ENCODE measurements at places on chromosomes 13 and 19. TPM values are rescaled to one million over a fixed set of nuclear protein-coding genes. Genes with fewer than 3 reads are reported as not detected.

SOX1 gene
- total RNA-seq, result not detected

NBEA gene
- total RNA-seq, result 1.9 TPM

NLRP4 gene
- total RNA-seq, result not detected

GRCh38 chr19:46442808-46443450, 14.2 kb upstream of the PNMA8C start:
- H3K27me3 ChIP-seq, result no peaks in the 10 kb centered on the region
- H3K4me1 ChIP-seq, result no peaks in the 10 kb centered on the region
- H3K4me3 ChIP-seq, result no peak overlapping the region
- no peak for DNase-seq
- H3K27ac ChIP-seq, result no peak overlapping the region
- no peaks in the 10 kb centered on the region for H3K36me3 ChIP-seq

- DNase-seq, result peak; percentile 56
- no peaks in the 10 kb centered on the region for H3K27me3 ChIP-seq
- H3K36me3 ChIP-seq, result no peaks in the 10 kb centered on the region
- H3K4me1 ChIP-seq, result peaks cover 5% of the 10 kb centered on the region
- H3K4me3 ChIP-seq, result peak overlapping the region; percentile 34
- H3K27ac ChIP-seq, result no peak overlapping the region
These were observed 5.3 kb upstream of the PROZ start for GRCh38 chr13:113152984-113153809.

DNA sequence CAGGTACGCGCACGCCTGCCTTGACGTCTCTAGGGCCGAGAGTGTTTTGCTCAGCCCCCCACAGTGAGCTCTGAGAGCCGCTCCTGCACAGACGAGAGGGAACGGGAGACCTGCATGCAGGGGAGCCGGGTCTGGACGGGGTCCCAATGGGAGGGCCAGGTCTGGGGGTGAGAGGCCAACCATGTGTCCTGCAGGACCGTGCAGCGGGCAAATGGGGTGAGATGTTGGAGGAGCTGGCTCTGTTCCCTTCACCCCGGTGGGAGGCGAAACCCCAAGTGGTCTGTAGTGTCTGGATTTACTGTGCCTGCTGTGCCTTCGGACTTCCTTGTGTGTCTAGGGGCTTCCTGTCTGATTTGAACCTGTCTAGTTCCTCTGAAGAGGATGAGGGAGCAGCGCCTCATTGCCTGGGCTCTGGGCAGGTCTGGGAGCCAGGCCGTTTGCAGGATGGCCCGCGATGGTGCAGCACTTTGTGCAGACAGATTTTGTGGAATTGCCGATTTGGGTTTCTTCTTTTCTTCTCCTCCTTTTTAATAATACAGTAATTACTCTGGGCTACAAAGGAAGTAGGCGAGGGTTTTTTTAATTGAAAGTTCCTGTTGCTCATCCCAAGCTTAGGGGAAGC, 2.1 kb downstream of the CSNK1G2 start:
- no peak for DNase-seq
- H3K4me1 ChIP-seq, result peaks cover 21% of the 10 kb centered on the region
- H3K4me3 ChIP-seq, result peak overlapping the region; percentile 61
- peak overlapping the region; percentile 86 for H3K27ac ChIP-seq
- no peaks in the 10 kb centered on the region for H3K27me3 ChIP-seq

GRCh38 chr13:80022146-80022545, 318.8 kb downstream of the SPRY2 start:
- no peaks in the 10 kb centered on the region for H3K4me1 ChIP-seq
- H3K27ac ChIP-seq, result no peak overlapping the region
- H3K4me3 ChIP-seq, result no peak overlapping the region
- no peak for DNase-seq
- H3K27me3 ChIP-seq, result no peaks in the 10 kb centered on the region

DNA sequence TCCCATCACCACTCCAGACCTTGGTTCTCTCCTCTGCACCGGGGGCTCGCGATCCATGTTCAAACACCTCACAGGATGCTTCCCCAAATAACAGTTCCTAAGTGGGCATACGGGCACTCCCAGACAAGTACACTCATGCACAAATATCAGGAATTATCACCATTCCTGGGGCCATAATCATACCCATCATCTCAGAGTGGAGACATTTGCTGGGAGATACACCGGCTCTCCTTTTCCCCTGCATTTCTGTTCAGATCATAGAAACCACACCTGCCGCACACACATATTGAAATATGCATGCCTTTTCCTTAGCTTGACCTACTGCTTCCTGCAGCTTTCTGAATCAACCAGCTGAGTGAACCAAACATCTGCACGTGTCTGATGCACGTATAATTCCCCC, 33.9 kb upstream of the MBNL2 start:
- H3K27me3 ChIP-seq, result no peaks in the 10 kb centered on the region
- no peak overlapping the region for H3K4me3 ChIP-seq
- no peaks in the 10 kb centered on the region for H3K36me3 ChIP-seq
- H3K27ac ChIP-seq, result no peak overlapping the region

DNA sequence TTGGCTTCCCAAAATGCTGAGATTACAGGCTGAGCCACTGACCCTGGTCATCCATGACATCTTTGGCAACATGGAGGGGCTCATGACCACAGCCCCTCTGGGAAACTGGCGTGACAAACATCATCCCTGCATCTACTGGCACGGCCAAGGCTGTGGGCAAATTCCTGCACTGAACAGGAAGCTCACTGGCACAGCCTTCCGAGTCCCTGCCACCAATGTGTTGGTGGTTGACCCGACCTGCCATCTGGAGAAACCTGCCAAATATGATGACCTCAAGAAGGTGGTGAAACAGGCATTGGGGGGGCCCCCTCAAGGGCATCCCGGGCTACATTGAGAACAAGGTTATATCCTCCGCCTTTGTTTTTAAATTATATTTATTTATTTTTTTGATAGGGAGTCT, 8.9 kb upstream of the ACP5 start:
- H3K27me3 ChIP-seq, result no peaks in the 10 kb centered on the region
- no peaks in the 10 kb centered on the region for H3K4me1 ChIP-seq
- H3K4me3 ChIP-seq, result no peak overlapping the region
- no peaks in the 10 kb centered on the region for H3K36me3 ChIP-seq
- H3K27ac ChIP-seq, result no peak overlapping the region
- no peak for DNase-seq

GRCh38 chr19:27780367-27781075, 1432.4 kb downstream of the UQCRFS1 start:
- no peaks in the 10 kb centered on the region for H3K27me3 ChIP-seq
- H3K27ac ChIP-seq, result no peak overlapping the region
- H3K36me3 ChIP-seq, result no peaks in the 10 kb centered on the region
- H3K4me1 ChIP-seq, result no peaks in the 10 kb centered on the region

DNA sequence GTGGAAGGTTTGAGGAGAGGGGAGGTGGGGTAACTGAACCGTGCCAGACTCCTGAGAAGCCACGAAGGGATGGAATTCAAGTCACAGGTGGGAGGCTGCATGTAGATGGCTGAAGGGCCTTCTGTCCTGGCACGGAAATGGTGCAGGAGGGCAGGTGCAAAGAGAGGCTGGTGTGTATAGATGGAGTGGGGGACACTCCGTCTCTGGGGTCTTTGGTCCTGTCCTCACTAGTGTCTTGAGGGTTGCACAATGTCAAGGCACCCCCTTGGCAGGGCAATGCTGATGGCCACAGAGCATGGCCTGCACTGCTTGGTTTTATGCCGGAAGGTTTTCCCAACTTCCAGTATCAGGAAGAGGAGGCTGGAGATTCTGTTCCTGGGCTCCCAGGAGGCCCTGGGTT, 82.7 kb upstream of the SIAH3 start:
- H3K27me3 ChIP-seq, result no peaks in the 10 kb centered on the region
- no peak overlapping the region for H3K27ac ChIP-seq
- H3K4me3 ChIP-seq, result no peak overlapping the region
- no peaks in the 10 kb centered on the region for H3K36me3 ChIP-seq
- no peak for DNase-seq

DNA sequence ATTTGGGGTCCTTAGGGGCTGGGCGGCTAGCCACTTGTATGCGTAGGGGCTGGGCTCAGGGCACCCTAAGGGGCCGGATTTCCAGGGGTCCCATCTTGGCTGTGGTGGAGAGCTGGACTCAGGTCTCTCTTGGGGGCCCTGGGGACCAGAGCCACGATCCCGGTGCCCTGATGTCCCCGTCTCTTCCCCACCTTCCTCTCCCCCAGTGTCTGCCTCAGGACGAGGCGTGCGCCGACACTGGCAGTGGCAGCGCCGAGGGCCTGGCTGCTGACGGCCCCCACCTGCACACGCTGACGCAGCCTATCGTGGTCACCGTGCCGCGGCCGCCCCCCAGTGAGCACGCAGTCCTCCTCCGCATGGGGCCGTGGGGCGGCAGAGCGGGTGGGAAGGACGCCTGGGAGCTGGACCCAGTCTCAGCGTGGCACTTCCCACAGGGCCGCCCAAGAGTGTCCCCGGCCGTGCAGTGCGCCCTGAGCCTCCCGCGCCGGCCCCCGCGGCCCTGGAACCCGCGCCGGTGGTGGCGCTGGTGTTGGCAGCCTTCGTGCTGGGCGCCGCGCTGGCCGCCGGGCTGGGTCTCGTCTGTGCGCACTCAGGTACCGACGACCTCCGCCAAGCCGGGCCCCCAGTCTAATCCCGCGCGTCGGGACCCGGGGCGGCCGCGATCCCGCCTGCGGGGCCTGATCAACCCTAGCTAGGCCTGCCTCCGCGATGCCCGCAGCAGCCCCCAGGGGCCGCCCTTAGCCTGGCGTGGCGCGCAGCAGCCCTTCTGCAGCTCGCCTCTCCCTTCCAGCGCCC, 2.7 kb upstream of the SNAPC2 start:
- H3K27ac ChIP-seq, result no peak overlapping the region
- no peaks in the 10 kb centered on the region for H3K36me3 ChIP-seq

DNA sequence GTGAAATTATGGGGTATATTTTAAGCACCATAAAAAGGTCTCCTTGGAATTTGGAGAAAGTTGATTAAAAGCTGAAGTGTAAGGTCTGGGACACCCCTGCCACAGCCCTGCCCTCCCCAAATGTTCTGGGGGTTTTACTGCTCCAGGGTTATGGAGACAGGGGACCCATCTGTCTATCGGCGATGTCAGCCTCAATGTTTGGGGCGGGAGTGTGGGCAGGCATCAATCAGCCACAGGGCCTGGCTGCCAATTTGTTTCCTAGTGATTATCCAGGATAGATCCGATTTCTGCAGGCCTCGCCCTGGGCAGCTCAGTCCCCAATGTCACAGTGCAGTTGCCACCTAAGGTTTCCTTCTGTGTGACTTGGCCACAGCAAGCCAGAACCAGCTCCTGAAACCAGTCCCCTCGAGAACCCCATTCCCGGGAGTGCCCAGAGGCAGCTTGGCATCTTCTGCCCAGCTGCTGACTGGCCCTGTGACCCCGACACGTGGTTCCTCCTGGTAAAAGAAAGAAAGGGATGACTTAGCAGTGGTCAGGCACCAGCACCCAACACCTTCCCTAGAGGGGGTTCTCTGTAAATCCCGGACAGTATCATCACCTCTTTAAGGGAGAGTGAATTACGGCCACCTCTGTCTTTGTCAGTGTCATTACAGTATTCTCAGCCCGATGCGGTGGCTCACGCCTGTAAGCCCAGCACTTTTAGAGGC, 41.6 kb downstream of the MYO9B start:
- H3K4me1 ChIP-seq, result no peaks in the 10 kb centered on the region
- no peaks in the 10 kb centered on the region for H3K36me3 ChIP-seq
- H3K27me3 ChIP-seq, result no peaks in the 10 kb centered on the region
- no peak overlapping the region for H3K4me3 ChIP-seq

DNA sequence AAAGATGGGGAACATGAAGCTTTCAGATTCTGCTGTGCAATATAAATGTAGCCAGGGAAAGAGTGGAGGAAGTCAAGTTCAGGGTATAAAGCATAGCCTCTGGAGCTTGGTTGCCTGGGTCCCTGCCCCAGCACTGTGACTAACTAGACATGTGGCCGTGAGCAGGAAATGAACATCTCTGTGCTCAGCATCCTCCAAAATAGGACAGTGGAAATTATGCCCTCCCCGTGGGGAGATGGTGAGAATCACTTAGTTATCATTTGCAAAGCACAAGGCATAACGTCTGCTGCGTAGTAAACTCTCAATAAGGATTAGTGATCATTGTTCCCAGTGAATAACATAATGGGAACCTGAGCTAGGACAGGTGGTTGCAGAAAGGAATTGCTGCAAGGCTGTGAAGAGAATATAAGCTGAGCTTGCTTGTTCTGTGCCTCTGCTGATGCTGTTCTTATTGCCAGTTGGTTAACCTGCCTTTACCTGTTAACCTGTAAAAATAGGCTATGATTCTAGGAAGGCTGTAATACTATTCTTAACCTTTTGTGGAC, 441.0 kb downstream of the COG6 start:
- no peaks in the 10 kb centered on the region for H3K36me3 ChIP-seq
- H3K27me3 ChIP-seq, result no peaks in the 10 kb centered on the region
- H3K27ac ChIP-seq, result no peak overlapping the region
- no peak overlapping the region for H3K4me3 ChIP-seq
- DNase-seq, result no peak
- H3K4me1 ChIP-seq, result no peaks in the 10 kb centered on the region

DNA sequence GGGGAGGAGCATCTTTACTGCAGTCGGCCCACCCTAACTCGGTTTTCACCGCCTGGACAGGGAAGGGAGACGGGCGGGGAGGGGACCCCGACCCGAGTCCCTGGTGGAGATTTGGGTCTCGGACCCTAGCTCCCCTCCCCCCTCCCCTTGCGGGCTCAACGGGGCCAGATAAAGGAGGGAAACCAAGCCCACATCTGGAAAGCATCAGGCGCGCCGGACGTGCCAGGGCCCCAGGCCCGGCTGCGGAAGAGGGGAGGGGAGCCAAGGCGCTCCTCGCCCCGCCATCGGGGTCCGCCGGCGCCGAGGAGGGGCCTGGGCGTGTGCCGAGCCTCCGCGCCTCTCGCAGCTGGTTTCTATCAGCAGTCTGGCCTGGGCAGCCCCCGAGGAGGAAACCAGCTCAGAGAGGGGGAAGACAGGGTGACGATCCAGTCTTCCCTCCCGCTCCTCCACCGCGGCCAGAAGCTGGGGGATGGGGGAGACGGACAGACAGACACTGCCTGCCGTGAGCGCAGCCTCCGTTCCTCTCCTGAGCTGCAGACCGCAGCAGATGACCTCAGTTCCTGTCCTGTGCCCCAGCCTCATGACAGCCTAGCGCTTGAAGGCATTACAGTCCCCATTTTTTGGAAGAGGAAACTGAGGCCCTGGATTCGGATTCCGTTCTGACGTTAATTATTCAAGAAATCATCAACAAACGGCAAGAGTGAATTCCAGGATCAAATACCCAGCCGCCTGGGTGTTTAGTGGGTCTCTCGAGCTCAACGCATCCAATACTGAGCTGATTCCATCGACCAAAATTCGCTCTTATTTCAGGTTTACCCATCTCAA, 3.6 kb upstream of the GNG8 start:
- H3K4me1 ChIP-seq, result peaks cover 14% of the 10 kb centered on the region
- peak overlapping the region; percentile 31 for H3K4me3 ChIP-seq
- H3K27ac ChIP-seq, result peak overlapping the region; percentile 57
- DNase-seq, result peak; percentile 53
- peaks cover 36% of the 10 kb centered on the region for H3K27me3 ChIP-seq

DNA sequence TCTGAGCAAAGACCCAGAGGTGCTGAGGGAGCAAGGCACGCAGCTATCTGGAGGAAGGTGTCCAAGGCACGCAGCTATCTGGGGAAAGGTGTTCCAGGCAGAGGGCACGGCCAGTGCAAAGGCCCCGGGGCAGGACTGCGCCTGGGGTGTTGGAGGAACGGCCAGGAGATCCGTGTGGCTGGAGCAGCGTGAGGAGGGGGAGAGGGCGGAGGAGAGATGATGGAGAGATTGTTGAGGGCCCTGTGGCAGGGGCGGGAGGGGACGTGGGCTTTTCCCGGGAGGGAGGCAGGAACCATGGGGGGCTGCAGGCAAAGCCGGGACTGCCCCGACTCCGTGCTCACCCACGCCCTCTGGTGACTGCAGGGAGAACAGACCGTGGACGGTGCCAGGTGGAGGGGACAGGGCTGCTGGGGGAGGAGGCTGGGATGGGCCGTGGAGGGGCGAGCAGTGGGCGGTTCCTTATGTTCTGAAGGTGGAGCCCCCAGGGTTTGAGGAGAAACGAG, 13.3 kb upstream of the MISP start:
- H3K4me3 ChIP-seq, result no peak overlapping the region
- peak; percentile 70 for DNase-seq
- no peaks in the 10 kb centered on the region for H3K27me3 ChIP-seq
- H3K36me3 ChIP-seq, result no peaks in the 10 kb centered on the region
- peak overlapping the region; percentile 51 for H3K27ac ChIP-seq
- no peaks in the 10 kb centered on the region for H3K4me1 ChIP-seq

All from colonic mucosa (tissue), 4 donors.